ENCODE measurements at places on chromosomes 11 and 22. TPM values are rescaled to one million over a fixed set of nuclear protein-coding genes. Genes with fewer than 3 reads are reported as not detected.
A peak's percentile ranks its signal among the peaks of the same experiment; 100 is the strongest.

DNA sequence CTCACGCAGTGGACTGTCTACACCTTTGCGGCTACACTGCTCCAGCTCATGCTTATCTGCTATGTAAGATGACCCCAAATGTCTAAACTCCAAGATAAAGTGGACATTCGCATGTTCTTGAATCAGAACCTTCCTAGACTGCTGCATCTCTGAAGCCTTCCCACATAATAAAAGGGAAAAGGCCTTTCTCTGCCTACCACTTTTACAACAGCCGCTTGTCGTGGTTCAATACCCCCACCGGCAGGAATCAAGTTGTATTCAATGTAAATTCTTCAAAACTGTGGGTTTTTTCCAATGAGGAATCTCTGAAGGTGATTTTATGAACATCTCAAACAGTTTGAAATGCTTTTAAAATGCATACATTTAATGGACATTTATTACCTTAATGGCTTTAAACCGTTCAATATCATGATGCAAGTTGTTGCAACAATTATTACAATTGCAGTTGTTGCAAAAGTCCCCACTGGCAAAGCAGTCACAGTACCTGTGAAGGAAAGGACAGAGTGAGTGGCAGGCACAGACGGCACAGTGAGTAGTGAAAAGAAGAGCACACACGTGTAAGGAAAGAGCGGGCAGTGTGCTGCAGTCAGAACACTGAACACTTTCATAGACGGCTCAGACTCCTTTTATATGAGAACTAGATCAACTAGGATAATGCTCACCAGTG lies 31.2 kb downstream of the GAL start:
- DNase-seq, result no peak

DNA sequence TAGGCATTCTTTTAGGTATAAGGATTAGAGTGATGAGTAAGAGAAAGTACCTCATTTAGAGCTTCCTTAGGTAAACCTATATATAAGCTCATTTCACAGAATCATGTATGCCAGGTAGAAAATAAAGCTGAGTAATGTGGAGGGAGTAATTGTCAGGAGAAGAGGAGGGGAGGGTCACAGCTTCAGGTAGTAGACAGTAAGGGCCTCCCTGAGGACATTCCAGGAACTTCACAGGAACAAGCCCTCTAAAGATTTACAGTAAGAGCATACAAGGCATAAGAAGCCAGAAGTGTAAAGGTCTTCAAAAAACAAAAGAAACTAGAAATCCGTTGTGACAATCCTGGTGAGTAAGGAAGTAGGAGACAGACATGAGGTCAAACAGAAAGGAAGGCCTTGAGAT lies 57.6 kb downstream of the USP47 start:
- DNase-seq, result no peak

Gene KCNC1
- total RNA-seq, result 0.26 TPM

DNA sequence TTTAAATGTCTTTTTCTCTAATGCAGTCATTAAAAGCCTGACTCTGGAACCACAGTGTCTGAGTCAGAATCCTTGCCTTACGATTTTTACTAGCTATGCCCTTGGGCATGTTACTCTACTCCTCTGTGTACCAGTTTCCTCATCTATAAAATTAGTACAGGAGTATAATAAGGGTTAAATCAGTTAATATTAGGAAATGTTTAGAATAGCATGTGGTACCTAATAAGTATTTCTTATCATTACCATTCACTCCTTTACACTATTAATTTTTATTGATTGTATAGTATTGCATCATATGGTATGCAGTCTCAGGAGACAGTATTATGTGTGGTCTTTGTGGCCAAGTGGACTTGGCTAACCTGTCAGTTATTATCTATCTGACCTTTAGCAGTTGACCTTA lies 68.2 kb downstream of the METTL15 start:
- no peak for DNase-seq

- DNase-seq, result peak; percentile 81
Measured at GRCh38 chr22:23077627-23078461, 7.5 kb downstream of the GNAZ start.

Gene OR52N4
- not detected for total RNA-seq

Measured in Calu3 (cell line).